ENCODE measurements at places on chromosomes 16 and 17. TPM values are rescaled to one million over a fixed set of nuclear protein-coding genes. Genes with fewer than 3 reads are reported as not detected.

GRCh38 chr16:88790312-88791211 lies 5.5 kb upstream of the PIEZO1 start:
- DNase-seq = no peak

- DNase-seq = no peak
Observed at GRCh38 chr17:29593591-29594518, 923 bp downstream of the ANKRD13B start.

DNA sequence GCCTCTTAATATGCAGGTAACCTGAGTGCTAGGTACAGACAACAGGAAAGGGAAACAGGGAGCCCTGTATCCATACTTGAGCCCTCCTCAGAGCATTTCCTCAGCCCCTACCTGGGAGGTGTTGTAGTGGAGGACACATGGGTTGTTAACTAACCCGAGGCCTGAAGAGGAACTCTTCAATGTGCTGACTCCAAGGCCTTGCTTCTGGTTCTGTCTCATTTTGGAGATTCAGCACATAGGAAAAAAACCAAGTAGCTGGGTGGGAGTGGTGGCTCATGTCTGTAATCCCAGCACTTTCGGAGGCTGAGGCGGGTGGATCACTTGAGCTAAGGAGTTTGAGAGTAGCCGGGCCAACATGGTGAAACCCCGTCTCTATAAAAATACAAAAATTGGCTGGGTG lies 24.8 kb downstream of the SNX11 start:
- no peak for DNase-seq

EMP2 gene
- total RNA-seq = 0.09 TPM

PGAP6 gene
- total RNA-seq = 34.3 TPM

TP53TG3F gene
- total RNA-seq = not detected

All from activated T-helper 2 cell treated with anti-CD3 and anti-CD28 coated beads, Interferon-gamma antibody, Interleukin-2, Interleukin-4, amounts not matched to agents 10 μg/mL and 5 μg/mL and 100 μg/mL, durations not matched to agents 14 hours and 24 hours and 36 hours (primary cell).